Inflammatory macrophage (primary cell): ENCODE measurements at places on chromosomes 6 and 20.

DNA sequence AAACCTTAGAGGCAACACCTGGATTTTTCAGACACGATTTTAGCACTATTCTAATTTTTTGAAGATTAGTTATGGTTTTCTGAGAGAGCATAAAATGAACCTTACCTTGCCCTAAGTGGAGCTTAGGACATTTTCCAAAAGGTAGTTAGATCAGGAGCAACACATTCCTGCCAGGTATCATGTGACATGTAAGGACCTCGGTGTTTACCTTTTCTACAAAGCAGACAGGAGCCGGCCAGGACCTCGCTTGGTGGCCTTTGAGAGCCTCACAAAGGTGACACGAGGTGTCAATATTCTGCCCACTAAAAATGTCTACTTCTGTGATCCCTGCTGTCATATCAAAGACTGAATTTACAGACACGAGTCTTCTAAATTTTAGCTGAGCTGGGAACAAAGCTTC is 174.9 kb downstream of the SMOC2 start:
- DNase-seq, result no peak

GRCh38 chr6:19838442-19839236 is 1.5 kb downstream of the ID4 start:
- DNase-seq, result no peak

GRCh38 chr6:151325075-151326050 is 66.0 kb downstream of the ZBTB2 start:
- DNase-seq, result peak; percentile 13

GRCh38 chr20:13061381-13061780 is 52.6 kb downstream of the SPTLC3 start:
- DNase-seq, result no peak

- DNase-seq, result peak; percentile 16
Observed at GRCh38 chr6:110538416-110539160, 62.2 kb upstream of the SLC22A16 start.

- DNase-seq, result peak; percentile 21
Observed at GRCh38 chr20:62405108-62405980, 1.7 kb downstream of the CABLES2 start.

GRCh38 chr20:57805747-57806146 is 95.9 kb upstream of the PMEPA1 start:
- DNase-seq, result no peak

DNA sequence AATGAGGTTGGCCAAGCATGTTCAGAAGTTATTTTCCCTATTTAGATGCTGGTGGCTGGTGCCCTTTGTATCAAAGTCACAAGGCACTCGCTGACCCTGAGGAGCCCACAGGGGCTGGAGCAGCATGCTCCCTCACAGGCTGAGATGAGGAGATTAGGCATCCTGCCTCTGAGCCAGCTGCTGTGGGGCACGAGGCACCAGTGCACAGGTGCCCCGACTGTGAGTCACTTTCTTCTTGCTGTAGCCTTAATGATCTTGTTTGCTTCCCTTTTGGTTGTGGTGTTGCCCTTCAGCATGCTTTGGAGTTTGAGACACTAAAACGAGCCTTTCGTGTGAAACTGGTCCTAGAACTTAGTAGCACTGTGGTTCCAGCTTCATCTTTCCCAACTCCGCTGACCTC is 4.3 kb downstream of the PSMG4 start:
- no peak for DNase-seq

DNA sequence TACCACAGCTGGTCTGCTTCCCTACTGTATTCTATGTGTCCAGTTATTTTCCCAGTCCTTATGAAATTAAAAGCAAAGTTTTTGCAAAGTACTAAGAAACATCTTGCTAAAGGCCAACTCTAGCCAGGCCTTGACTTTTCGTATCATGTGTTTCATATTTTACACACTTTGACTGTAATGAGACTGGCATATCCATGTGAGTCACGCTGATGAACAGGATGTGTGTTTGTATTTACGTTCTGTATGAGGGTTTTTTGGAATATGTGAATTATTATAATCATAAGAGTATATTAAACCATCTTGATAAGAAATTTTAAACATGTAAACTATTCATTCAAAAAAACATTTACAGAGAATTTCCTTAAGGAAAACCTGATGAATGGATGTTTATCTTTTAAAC is 59.7 kb downstream of the EYA4 start:
- DNase-seq, result no peak

GRCh38 chr20:62845416-62846160 is 16.0 kb downstream of the TCFL5 start:
- no peak for DNase-seq

GRCh38 chr6:29561091-29561490 is 1.6 kb upstream of the UBD start:
- no peak for DNase-seq
